ENCODE measurements at places on chromosomes 2 and 18. TPM values are rescaled to one million over a fixed set of nuclear protein-coding genes. Genes with fewer than 3 reads are reported as not detected.

Gene TRIM43
- total RNA-seq = not detected

Gene RIT2
- not detected for total RNA-seq

Gene EML4
- total RNA-seq = 94.9 TPM

Gene DIS3L2
- 21.2 TPM for total RNA-seq

Gene CDKL4
- total RNA-seq = 3.5 TPM
